Renal cortex interstitium (tissue), 15 donors: ENCODE measurements at places on chromosomes 1 and 21. TPM values are rescaled to one million over a fixed set of nuclear protein-coding genes. Genes with fewer than 3 reads are reported as not detected.

GRCh38 chr1:239977416-239977815, 114.3 kb upstream of the FMN2 start:
- no peak for DNase-seq

Gene IL23R
- polyA plus RNA-seq: not detected

Gene SNX7
- polyA plus RNA-seq: 32.1 TPM

- DNase-seq: no peak
These were observed 52.8 kb downstream of the WNT9A start for GRCh38 chr1:227894831-227895451.

GRCh38 chr1:236982380-236982779, 21.9 kb downstream of the MT1HL1 start:
- no peak for DNase-seq

Gene NMNAT2
- polyA plus RNA-seq: 3.6 TPM

DNA sequence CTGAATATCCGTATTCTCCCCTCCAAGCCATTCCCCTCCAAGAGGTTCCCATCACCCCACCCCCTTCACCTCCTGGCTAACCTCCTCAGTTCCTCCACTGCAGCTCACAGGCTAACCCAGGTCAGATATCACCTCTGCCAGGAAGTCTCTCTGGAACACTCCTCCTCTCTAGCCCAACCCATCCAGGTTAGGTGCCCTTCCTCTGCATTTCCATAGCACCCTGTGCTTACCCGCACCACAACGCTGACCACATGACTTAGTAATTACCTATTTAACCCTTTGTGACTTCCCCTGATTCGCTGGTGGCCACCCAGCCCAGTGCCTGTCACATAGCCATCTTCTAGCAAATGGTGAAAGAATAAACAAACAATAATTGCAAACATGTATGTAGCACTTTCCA, 49.5 kb upstream of the IFFO2 start:
- no peak for DNase-seq

Gene PTPRC
- polyA plus RNA-seq: 6.4 TPM

DNA sequence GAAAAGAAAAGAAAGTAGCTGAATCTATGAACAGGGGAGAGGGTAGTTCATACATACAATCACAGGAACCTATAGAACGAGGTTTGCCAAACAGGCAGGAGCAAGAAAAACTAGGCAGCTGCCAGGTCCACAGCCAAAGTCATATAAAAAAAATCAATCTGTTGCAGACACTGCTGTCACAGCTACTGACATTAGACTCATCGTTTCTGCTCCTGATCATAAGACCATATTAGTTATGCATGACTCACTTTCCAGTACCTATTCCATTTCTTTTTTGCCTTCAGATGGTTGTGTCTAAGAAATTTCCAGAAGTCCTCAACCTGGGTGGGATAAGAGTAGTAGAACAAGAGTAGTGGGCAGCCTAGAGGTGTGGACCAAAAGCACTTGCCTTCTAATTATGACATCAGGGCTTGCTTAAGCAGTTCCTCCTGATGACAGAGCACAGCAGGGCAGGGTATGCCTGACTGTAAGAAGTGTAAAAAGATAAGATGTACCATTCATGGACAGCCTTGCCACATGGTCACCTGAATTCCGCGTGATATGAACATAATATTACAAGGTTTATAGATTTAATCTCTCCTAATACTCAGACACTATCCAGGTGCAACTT, 323.2 kb upstream of the SGIP1 start:
- DNase-seq: no peak

DNA sequence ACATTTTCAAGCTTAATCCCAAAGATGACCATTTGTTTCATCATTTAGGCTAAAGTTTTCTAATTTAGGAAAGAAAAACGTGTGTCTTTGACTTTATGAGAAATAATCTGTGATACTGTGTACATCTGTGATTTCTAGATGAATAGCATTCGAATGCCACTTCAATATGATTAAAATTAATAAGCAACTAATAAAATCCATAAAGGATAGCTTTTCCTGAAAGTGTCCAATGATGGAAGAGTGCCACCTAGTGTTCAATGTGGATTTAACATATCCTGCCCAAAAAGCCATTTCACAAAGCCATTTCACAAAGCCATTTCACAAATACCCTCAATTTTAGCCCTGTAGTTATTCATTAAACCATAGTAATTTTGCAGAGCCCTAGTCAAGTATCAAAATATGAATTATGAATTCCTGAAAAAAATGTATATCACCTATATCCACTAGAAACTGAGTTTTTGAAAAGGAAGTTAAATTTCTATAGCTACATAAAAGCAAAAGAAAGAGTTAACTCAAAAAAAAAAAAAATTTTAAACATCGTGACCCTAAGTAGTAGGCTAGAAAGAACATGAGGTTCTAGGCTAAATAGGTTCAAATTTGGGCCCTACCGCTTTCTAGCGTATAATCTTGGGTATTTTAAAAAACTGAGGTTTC, 19.1 kb downstream of the NME7 start:
- DNase-seq: peak; percentile 48

Gene ADIPOR1
- 75.1 TPM for polyA plus RNA-seq
